ENCODE measurements at places on chromosomes 11 and 22.

DNA sequence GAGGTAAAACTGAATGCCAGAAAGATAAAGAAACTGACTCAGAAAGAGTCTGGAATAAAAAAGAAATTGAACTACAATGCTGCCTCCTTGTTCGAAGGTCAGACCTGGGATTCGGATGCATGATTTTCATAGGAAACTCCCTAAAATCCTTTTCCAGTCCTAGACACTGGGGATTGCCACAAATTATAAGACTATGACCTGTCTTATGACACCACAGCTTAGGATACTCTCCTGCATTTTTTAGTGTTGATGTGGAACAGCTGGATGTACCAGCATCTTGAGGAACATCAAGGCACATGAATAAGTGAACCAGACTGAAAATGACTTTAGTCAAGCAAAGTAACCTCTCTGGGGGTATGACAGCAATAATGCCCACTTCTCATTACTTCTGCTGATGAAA is 9.0 kb downstream of the KIRREL3 start:
- H3K4me1 ChIP-seq: peaks cover 28% of the 10 kb centered on the region
- H3K36me3 ChIP-seq: no peaks in the 10 kb centered on the region
- H3K4me3 ChIP-seq: no peak overlapping the region
- no peak for DNase-seq

DNA sequence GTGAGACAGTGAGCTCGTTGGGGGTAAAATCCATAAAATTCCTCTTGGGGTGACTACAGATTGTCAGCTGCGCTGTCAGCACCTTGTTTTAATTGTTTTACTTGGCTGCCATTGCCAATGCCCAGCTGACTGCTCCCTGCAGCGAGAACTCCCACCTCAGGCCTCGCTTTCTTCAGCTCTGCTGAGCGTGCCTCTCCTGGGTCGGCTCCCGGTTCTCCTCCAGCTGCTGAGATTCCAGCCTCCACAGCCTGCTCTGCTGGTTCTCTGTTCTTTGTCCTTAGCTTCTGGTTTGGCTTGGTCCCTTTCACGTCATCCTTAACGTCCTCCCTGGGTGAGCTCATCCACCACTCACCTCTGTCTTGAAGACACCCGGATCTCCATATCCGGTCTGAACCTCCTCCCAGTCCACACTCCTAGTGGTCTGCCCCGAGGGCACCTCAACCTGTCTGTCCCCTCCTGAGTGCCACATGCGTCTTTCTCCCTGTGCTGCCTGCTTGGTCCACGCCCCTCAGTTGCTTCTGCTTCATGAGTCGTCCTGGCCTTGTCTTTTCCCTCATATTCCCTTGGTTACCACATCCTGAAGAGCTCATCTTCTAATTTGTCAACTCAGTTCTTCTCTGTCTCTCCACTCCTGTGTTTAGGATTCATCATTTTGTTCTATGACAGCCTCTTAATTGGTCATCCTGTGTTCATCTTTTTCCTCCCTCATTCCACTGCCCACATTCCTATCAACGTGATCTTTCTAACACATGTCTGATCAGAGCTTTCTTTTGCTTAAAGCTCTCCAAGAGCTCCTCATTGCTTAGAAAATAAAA is 35.6 kb downstream of the BMAL1 start:
- H3K27me3 ChIP-seq: no peaks in the 10 kb centered on the region
- no peak overlapping the region for H3K27ac ChIP-seq
- peak overlapping the region; percentile 1 for H3K4me3 ChIP-seq
- DNase-seq: no peak

- no peak overlapping the region for H3K4me3 ChIP-seq
- H3K36me3 ChIP-seq: peaks cover 6% of the 10 kb centered on the region
- no peak overlapping the region for H3K27ac ChIP-seq
- peaks cover 7% of the 10 kb centered on the region for H3K27me3 ChIP-seq
- DNase-seq: no peak
Measured at GRCh38 chr11:75718419-75719339, 1.0 kb downstream of the MOGAT2 start.

- H3K4me1 ChIP-seq: no peaks in the 10 kb centered on the region
- no peak for DNase-seq
- no peak overlapping the region for H3K4me3 ChIP-seq
- H3K27ac ChIP-seq: no peak overlapping the region
- no peaks in the 10 kb centered on the region for H3K36me3 ChIP-seq
- no peaks in the 10 kb centered on the region for H3K27me3 ChIP-seq
Measured at GRCh38 chr22:46783721-46784120, 21.3 kb downstream of the TBC1D22A start.

Data from glutamatergic neuron (in vitro differentiated cells).